ENCODE measurements at places on chromosomes 4 and X. TPM values are rescaled to one million over a fixed set of nuclear protein-coding genes. Genes with fewer than 3 reads are reported as not detected.

SOX3 gene
- total RNA-seq: not detected

MCTS1 gene
- 33.8 TPM for total RNA-seq

CT45A5 gene
- total RNA-seq: not detected

GYPB gene
- not detected for total RNA-seq

NMU gene
- total RNA-seq: not detected

EMD gene
- 51.1 TPM for total RNA-seq

KDM6A gene
- 13.5 TPM for total RNA-seq

CCNG2 gene
- total RNA-seq: 8.5 TPM

DNA sequence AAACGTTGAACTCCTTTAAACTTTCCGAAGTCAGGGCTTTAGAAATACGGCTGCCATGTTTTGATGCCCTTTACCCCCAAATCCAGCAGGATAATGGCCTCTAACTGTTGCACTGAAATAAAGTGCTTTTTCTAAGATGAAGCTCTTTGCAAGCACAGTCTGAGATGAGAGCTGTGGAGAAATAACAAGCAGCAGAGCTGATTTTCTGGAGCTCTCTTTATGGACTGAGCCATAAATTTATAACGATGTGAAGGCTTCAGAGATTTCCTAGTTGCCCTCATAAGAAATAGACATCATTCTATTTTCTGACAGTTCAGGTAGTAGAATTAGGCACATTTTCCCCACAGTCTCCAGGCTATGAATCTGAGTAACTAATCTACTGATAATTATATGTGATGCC is 567.3 kb downstream of the PDHA2 start:
- no peak for DNase-seq

DNA sequence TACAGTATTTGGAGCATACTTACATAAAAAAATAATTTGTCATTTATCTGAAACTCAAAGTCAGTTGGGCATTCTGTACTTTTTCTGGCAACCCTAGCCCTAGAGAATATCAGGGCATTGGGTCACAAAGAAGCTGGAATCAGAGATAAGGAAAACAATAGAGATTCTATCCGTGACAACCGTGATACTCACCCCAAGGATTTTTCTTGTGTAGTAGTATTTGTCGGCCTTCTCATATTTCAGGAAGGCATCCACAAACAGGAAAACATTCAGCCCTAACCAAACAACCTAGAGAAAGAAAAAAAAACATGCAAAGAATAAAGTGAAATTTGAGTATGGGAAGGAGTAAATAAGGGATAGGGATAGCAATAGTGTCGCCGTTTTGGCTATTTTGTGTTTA is 3.6 kb downstream of the NOX1 start:
- no peak for DNase-seq

DNA sequence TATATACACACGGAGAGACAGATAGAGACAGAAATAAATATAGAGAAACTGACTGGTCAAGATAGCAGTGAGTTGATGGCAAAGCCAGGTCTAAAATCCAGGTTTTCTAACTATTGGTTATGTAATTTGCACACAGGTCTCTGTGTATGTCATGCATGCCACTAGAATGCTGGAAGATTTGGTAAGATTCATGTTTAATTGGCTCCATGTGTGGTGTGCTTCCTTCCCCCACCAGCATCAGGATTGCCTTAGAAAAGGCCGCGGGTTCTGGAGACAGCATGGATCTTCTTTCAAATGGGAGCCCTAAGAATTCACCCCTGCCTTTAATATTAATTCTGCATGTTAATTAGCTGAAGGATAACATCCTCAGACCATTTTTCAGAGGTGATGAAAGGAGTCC is 31.3 kb downstream of the HAND2 start:
- no peak for DNase-seq

DNA sequence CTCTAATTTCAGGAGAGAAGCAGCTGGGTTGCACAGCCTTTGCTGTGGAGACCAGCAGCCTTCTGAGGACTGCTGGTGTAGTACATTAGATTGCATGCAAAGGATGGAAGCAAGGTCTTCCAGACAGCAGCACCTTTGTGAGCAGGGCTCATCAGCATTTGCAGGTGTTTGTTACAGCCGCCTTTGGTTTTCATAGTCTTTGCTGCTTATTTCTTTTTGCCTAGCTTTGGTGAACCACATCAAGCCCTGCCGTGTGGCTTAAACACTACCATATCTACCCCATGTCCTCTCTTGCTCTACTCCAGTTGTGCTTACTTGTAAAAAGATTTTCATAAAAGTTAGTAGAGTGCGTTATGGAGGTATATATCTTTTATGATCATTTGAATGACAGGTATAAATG is 57.5 kb downstream of the MTM1 start:
- no peak for DNase-seq

GRCh38 chr4:74013264-74013663 is 14.8 kb upstream of the CXCL5 start:
- DNase-seq: no peak

DNA sequence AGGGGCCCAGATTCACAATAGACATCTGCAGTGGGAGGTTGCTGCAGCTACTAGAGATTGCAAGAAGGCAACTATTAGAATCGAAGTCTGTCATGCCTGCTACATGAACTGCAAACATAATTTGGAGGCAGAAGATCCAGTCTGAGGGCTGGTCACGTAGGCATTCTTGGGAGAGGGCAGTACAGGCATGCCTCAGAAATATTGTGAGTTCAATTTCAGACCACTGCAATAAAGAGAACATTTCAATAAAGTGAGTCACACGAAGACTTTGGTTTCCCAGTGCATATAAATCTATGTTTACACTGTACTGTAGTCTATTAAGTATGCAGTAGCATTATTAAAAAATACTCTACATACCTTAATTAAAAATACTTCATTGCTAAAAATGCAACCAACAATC is 585.8 kb upstream of the FAT1 start:
- DNase-seq: no peak

Measured in Right ventricle myocardium inferior (tissue), 1 donor.